ENCODE measurements at places on chromosomes 1 and 21. TPM values are rescaled to one million over a fixed set of nuclear protein-coding genes. Genes with fewer than 3 reads are reported as not detected.

The UMODL1 gene
- total RNA-seq: under 0.01 TPM

The PLCH2 gene
- total RNA-seq: 0.65 TPM

The ADORA1 gene
- total RNA-seq: 5.5 TPM

The DVL1 gene
- total RNA-seq: 74.8 TPM

The ANXA9 gene
- total RNA-seq: 0.16 TPM

The C1orf74 gene
- 1.8 TPM for total RNA-seq

The SHISAL2A gene
- total RNA-seq: 0.16 TPM

The NTPCR gene
- total RNA-seq: 18.5 TPM

The LAMC1 gene
- total RNA-seq: 472 TPM
